ENCODE measurements at places on chromosomes 11 and 22. TPM values are rescaled to one million over a fixed set of nuclear protein-coding genes. Genes with fewer than 3 reads are reported as not detected.
A peak's percentile ranks its signal among the peaks of the same experiment; 100 is the strongest.

DNA sequence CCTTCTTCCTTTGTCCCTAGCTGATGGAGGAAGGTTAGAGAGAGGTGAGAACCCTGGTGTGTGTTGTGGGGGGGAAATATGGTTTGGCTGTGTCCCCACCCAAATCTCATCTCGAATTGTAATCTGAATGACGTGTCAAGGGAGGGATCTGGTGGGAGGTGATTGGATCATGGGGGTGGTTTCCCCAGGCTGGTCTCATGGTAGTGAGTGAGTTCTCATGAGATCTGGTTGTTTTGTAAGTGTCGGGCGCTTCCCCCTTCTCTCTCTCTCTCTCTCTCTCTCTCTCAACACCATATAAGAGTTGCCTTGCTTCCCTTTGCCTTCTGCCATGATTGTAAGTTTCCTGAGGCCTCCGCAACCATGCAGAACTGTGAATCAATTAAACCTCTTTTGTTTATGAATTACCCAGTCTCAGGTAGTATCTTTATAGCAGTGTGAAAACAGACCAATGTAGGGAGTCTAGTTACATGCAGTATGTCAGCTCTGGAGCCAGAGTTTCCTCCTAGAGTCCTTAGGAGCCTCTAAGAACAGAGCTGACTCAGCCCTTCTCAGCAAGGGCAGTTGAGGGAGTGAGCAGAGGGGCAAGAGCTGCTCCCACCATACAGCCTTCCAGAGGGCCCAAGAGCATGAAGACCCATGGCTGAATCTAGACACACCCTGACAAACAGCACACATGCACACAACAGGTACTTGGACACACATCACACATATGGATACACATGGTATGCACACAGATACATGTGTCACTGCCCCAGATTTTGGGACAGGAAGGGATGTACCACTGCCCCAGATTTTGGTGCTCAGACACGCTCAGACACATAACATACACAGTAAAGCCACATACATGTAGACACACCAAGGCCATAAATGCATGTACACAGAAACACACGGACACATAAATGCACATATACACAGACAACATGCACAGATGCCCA lies 12.9 kb upstream of the LRRC32 start:
- no peak for DNase-seq

DNA sequence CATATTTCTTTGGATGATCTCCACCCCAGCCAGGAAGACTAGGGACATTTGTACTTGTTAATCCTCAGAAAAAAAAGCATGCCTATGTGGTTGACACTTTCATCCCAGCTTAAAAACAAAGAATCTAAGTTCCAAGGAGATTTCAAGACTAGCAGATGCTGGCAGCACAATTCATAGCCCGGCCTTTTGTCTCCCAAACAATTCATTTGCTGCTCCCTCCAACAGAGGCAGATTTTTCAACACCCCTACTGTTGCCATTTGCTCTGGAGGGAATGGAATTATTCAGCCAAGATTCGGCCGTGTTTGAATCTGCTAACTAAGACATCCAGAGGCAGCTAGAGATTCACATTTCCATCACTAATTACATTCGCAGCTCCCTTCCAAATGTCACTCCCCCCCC lies 15.3 kb downstream of the P2RX3 start:
- DNase-seq, result no peak

- peak; percentile 71 for DNase-seq
These were observed 10.2 kb upstream of the IFITM3 start for GRCh38 chr11:330694-331357.

- peak; percentile 94 for DNase-seq
These were observed 27.6 kb downstream of the CD5 start for GRCh38 chr11:61129639-61130523.

DNA sequence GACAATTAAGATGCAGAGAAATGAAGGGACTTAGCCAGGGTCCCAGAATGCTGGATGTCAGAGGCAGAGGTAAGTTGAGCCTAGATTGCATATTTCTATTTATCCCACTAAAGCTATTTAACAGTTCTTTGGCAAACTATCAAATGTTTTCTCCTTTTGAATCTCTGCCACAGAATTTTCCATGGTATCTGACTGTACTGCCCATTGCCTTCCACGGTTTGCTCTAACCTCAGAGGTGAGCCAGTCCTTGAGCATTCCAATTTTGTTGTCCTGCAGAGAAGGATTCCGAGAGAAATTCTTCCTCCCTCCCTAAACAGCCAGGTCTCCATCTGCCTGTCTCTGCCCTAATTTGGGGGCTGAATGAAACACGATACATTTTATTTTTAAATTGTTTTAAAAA lies 368.3 kb upstream of the SYN3 start:
- DNase-seq, result no peak

DNA sequence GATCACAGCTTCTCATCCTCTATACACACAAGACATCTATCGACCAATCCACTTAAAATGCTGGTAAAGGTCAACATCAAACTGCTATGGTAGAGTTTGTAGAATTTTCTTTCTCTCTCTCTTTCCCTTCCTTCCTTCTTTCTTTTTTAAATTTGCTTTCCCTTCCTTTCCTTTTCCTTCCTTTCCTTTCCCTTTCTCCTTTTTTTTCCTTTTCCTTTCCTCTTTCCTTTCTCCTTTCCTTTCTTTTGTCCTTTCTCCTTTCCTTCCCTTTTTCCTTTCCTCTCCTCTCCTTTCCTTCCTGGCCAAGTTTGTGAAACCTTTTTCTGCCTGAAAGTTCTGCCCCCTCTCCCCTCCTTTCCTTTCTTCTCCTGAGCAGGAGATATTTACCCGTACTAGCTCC lies 3.1 kb downstream of the C11orf97 start:
- no peak for DNase-seq

DNA sequence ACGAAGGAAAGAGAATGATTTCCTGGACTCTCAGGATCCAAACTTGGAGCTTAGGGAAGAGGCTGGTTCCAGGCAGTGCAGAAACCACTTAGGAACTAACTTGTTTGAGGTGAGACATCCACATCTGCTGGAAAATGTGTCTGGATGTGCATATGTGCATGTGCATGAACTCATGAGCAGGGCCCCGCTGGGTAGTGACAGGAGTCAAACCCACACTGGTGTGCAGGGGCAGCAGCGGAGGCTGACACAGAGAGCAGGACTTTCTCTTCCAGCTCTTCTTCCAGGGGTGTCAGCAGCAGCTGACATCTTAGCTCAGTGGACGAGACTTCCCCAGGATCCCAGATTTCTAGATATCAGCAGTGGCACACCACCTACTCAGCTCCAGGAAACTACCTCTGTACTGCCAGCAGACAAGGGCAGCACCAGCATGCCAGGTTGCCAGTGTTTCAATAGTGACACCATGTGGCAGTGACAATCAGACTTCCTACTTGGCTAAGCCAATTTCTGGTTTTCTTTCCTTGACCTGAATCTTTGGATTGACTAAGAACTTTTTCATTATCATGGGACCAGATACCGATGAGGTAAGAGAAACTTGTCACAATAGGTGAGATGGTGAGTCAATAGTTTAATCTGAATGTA lies 227.5 kb upstream of the ZC3H12C start:
- DNase-seq, result no peak

The CALCB gene
- not detected for polyA plus RNA-seq

The NNMT gene
- polyA plus RNA-seq, result 91.9 TPM

The HSPB2 gene
- 15.7 TPM for polyA plus RNA-seq

The KRTAP5-3 gene
- polyA plus RNA-seq, result not detected

All from kidney (tissue), 22 donors.